ENCODE measurements at places on chromosomes 2 and 18.

GRCh38 chr2:207251573-207252192 lies 85.9 kb upstream of the KLF7 start:
- DNase-seq = peak; percentile 37

DNA sequence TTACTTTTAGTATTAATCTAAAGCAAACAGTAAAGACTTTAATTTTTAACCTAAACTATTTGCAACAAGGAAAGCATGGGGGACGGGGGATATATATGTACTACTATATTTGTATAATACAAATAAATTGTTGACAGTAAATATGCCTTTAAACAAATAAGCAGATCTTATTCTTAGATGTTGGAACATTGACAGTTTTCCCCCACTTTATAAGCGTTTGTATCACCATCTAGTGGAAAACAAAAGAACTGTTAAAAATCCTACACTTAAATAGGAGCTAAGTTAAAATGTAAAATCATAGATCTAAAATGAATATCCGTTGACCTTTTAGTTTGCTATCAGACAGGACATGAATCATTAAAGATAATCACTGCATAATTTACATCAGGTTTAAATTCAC lies 50.0 kb downstream of the RBBP8 start:
- peak; percentile 52 for DNase-seq

DNA sequence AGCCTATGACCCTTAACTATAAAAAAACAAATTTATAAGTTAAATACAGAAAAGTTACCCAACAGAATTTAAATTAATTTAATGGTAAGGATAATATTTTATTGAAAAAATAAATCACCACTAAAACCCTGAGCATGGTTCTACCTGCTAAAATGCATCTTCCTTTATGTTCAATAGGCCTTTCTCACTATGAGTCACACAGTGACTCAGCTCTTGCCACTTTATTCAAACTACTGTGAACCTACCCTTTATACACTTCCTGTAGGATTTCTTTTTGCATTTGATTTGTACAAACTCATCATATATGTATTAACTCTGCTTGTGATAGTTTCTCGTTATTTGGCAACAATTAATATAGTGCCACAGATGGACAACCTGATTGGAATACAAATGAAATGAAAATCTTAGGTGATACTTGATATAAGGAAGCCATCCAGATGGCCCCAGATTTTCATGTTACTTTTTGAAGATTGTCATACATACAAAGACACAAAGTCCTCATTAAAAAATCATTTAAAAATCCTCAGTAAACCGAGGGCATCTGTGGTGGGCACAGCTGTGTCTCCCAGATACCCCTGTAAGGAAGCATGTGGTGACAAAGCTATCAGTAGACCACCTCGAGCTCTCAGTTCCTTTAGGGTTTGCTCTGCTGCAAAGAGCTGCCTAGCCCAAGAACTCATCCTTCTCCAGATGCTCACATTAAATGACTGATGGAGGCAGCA lies 55.2 kb upstream of the COBLL1 start:
- DNase-seq = no peak

DNA sequence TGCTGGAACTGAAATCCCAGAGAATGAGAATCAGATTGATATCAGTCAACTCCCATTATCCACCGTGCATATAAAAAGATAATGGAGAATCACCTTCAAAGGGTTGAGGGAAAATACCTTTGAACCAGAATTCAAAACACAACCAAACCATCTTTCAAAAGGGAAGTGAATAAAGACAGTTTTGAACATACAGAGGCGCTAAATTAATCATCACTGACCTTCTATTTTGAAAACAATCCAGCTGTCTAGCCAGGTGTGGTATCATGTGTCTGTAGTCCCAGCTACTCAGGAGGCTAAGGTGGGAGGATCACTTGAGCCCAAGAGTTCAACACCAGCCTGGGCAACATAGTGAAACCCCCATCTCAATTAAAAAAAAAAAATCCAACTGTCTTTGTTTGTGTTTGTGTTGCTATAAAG lies 63.6 kb downstream of the TRABD2A start:
- no peak for DNase-seq

DNA sequence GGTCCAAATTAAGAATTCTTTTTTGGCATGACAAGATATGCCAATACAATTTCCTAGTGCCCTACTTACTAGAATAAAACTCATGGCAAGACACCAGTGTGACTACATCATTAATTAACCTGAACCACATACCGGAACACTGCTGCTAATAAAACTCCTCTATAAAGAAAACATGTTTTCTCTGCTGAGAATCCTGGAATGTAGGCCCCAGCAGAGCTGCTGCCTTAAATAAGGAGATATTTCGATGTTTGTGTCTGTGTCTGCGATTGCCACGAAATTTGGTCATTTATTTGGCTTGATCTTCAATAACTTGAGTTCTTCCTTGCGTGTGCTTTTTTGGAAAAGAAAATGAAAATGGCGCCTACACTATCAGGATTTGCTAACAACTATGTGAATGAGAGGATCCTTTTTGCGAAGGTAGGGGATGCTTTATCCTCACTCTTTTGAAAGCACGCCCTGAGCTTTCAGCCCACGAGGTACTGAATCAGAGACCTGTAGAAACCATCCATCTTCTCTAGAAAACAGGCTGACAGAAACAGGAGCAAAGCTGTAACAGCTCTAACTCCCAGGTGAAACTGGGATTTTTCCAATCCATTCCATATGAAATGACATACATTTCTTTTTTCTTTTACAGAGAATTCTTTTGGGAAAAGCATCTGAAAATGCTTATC lies 27.0 kb downstream of the KLF7 start:
- DNase-seq = no peak

GRCh38 chr2:13227578-13227977 lies 510.8 kb downstream of the TRIB2 start:
- no peak for DNase-seq

GRCh38 chr2:7915302-7916091 lies 766.4 kb upstream of the ID2 start:
- DNase-seq = no peak

DNA sequence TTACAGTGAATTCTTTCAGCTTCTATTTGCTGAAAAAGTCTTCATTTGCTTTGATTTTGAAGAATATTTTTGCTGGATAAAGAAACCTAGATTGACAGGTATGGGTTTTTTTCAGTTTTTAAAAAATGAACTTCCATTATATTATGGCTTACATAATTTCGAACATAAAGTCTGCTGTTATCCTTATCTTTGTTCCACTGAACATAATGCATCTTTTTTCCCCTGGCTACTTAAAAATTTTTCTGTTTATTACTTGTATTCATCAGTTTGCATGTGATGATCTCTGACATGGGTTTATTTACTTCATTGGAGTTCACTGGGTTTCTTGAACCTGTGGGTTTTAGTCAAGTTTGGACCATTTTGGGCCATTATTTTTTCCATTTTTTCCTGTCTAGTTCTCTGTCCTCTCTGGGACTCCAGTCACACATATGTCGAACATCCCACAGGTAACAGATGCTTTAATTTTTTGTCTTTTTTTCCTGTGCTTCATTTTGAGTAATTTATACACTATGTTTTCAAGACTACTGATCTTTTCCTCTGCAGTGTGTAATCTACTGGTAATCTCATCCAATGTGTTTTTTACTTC lies 33.1 kb downstream of the SEC11C start:
- no peak for DNase-seq
